ENCODE measurements at places on chromosomes 11 and 22.

DNA sequence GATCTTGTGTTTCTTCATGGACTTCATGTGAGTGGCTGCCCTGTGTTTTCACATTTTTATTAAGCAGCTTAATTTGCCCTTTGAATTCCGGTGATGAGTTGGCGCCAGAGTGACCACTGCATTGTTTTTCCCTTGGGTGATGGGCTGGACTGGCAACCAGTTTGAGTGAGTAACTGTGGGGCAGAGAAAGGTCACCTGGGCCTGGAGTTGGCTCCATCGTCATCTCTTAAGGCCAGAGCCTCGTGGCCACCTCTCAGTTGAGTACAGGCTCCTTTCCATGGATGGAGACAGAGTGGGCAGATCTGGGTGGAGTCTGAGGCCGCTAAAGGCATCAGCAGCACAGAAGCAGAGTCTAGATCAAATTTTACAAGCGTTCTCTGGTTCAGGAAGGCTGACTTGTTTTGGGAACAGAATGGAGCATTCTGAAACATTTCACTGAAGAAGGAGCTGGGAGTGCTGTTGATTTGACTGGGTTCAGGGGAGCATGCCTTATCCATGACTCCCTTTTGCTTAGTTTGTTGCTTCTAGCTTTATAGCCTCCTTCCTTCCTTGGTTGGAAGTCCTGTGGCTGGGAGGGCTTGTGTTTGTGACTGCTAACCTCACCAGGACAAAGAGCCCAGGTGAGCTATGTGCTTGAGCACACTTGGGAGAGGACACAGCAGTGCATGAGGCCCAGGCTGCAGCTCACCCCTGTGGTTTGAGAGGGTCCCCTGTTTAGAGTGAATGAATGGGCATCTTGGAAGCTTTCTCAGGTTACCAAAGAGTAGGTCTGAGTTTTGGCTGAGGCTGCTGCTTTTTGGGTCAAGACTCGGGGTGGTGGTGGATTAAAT is 7.8 kb downstream of the BCR start:
- no peak for DNase-seq

DNA sequence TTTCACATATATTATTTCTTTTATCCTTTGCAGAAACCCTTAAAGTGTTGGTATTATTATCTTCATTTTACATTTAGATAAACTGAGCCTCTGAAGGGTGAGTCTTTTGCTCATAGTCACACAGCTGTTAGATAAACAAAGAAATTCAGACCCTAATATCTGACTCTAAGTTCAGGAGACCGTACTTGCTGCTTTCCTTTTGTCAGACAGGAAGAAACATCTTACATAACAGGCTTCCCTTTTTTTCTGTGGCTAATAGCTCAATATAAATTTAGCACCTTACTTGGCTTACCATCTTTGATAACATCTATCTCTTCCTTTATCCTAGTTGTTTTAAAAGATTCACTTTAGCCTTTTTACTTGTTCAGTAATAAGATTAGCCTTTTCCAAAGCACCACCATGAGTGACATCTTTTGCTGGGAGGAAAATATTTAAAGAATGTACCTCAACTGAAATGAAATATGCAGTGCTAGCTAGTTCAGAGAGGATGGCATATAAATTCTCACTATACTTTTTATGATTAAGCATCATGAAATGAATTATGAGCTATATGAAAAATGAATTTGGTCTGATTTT is 128.6 kb downstream of the WNT11 start:
- DNase-seq = no peak

DNA sequence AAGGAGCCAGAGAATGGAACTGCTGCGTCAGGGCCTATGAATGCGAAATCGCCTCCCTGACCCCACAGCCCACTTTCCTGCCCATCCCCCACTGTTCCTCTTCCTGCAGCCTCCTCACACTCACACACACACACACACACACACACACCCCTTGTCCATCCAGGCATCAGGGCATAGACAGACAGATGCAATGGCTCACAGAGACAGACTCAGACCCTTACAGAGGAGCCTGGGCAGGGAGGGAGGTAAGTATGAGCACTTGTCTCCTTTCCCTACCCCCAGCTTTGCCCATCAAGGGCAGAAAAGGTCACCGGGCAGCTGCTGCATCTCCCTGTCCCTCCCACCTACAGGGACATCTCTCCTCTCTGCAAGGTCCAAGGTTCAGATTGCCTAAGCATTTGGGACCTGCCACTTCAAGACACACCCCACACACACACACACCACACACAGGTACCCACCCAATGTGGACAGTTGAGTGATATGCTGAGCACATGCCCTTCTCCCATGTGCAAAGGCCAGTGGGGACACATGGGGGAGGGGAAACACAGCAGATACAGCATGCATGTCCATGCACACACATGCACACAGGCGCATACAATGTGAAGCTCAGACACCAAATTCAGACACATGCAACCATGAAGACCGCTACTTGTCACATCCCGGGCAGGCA is 2.0 kb upstream of the NRXN2 start:
- DNase-seq = no peak

DNA sequence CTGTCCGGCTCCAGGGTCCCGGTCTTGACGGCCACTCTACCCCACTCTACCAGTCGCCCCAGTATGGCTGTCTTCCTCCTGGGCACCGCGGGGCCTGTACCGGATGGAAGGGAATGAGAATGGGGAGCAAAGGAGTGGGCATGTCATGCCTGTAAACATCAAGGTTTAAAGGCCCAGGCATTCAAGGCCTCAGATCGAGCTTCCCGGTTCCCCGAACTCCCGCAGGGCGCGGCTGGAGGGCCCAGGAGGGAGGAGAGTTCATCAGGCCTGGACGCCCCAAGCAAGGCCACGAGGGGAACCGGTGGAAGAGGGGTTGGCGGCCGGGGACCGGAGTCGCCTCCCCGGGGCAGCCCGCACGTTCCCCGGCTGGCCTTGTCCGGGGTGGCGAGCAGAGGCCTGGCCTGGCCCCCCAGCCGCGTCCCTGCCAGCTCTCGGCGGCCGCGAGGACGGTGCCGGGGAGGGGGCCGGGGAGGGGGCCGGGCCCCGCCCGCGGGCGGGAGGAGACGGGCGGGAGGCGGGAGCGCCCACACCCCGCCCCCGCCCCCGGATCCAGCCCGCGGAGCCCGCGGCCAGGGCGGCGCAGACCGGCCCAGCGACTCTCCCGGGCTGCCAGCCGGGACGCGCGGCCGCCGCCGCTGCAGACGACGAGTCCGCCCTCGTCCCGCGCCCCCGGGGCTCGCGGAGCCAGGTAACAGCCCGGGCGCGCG is at the start of gene CDC42EP1:
Gene CDC42EP1, plus strand, starts transcription at position 580 of the 707 bp plus-strand sequence. CDS start 5,870 bp downstream, outside the sequence.
- no peak for DNase-seq

GRCh38 chr11:115670538-115671205 is 166.5 kb upstream of the CADM1 start:
- DNase-seq = no peak

DNA sequence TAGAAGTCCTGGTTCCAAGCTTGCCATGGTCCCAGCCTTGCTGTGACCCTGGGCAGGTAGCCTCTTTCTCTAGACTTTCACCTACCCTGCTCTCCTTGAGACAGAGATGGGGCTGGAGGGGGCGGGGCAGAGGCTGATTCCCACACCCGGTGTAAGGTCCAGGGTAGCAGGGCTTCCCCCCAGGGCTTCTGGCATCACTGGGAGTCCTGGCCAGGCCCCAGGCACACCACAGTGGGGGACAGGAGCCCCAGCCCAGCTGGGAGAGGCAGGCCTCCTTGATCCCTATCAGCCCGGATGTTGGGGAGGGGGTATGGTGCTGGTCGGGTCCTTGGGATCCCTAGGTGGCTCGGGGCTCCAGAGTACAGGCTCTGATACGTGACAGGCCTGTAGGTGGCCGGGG is 1.7 kb upstream of the NUDT8 start:
- DNase-seq = no peak

- peak; percentile 66 for DNase-seq
Measured at GRCh38 chr11:10208131-10208575, 85.9 kb downstream of the SBF2 start.

DNA sequence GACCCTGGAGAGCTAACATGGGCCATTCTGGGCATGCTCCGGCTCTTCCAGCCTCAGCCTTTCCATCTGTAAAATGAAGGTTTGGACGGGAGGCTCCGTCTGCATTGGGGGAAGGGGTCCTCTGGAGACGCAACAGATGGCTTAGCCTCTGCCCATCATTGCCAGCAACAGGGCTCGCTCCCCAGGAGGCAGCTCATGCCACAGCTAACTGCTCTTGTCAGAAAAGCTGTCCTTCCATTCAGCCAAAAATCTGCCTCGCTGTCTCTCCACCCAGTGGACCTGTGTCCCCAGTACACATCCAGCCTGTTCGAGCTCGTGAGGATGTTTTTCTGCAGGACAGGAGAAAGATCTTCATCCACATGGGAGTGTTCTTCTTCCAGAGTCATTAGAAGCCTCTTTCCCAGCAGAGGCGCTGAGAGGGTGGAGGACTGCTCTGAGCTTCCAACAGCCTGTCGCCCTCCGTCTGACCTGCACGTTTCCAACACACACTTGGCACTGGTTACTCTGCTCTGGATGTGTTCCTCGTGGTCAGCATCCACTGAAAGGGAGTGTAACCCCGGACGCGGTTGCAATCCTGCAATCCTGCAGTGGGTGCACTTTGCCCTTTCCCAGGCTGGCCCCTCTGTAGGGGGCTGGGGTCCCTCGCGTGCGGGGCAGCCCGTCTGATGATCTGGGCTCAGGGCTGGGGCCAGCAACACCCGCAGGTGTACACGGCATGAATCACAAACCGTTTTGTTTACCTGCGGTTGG is 1340.9 kb downstream of the TBC1D22A start:
- DNase-seq = no peak
